ENCODE measurements at places on chromosomes 6 and 20. TPM values are rescaled to one million over a fixed set of nuclear protein-coding genes. Genes with fewer than 3 reads are reported as not detected.
A peak's percentile ranks its signal among the peaks of the same experiment; 100 is the strongest.

Gene FKBP1C
- total RNA-seq, result not detected

Gene MYB
- 2.6 TPM for total RNA-seq

GRCh38 chr6:118468682-118469465, 79.2 kb upstream of the PLN start:
- no peak for DNase-seq

- DNase-seq, result peak; percentile 28
Measured at GRCh38 chr6:90350689-90351554, 54.3 kb upstream of the BACH2 start.

- DNase-seq, result no peak
Measured at GRCh38 chr6:90477366-90477765, 109.5 kb downstream of the MAP3K7 start.

- DNase-seq, result no peak
Measured at GRCh38 chr6:138680085-138680484, 93.5 kb upstream of the CCDC28A start.

DNA sequence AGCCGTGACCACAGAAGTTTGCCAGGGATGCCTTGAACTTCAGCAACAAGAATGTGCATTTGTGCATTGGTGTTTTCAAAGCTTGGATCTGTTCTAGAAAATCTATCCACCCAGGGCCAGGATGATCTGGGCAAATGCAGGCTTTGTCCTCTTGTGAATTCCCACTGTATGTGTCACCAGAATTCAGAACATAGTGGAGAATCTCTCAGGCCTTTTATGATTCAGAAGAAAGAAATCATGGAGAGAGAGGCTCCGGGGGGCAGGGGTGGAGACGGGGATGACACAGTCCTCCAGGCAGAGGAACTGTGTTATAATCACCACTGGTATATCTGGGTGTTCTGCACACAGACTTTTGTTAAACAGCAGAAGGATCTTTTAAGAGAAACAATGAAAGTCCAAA, 304.1 kb downstream of the CDH4 start:
- DNase-seq, result no peak
